ENCODE measurements at places on chromosomes 6 and 20. TPM values are rescaled to one million over a fixed set of nuclear protein-coding genes. Genes with fewer than 3 reads are reported as not detected.

CCDC170 gene
- not detected for total RNA-seq

HCRTR2 gene
- not detected for total RNA-seq

MCHR2 gene
- not detected for total RNA-seq

METTL24 gene
- not detected for total RNA-seq

CPXM1 gene
- 0.63 TPM for total RNA-seq

GHRH gene
- total RNA-seq, result not detected

SRSF12 gene
- total RNA-seq, result not detected

CASP8AP2 gene
- total RNA-seq, result 25.6 TPM

DNA sequence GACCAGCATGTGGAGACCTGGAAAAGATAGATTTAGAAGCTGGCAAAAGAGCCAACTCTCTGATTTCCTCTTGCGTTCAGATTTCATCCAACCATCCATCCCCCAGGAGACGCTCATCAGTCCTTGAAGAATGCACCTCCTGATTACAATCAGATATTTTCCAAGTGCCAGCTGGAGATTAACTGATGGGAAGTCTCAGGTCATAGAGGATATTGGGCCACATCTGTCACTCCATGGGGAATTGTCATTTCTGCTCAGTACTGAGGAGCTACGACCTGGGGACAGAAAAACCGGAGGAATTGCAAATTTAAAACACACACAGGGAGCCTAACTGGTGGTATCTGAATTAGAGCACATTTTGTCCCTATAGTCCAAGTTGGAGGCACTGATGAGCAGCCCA lies 496.2 kb upstream of the SULF2 start:
- H3K4me1 ChIP-seq, result no peaks in the 10 kb centered on the region
- peaks cover 27% of the 10 kb centered on the region for H3K27me3 ChIP-seq
- ATAC-seq, result no peak

DNA sequence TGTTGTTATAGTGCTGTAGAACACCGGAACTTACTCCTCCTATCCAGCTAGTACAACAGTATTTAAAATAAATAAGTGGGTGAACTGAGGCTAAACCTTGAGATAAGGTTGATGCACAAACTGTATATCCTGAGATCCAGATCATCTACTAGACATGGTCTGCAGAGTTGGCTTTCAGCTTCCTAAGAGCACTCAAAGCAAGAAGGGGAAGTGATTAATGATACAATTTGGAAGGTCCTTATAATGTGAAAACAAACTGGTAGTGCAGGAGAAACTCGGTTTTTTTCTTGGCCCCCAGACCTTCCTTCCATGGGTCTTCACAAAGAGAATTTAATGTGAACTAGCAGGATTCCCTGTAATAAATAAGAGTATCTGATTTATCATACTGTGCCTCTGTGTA lies 27.4 kb upstream of the RREB1 start:
- no peak for ATAC-seq
- no peak overlapping the region for H3K4me3 ChIP-seq
- no peak overlapping the region for H3K27ac ChIP-seq

DNA sequence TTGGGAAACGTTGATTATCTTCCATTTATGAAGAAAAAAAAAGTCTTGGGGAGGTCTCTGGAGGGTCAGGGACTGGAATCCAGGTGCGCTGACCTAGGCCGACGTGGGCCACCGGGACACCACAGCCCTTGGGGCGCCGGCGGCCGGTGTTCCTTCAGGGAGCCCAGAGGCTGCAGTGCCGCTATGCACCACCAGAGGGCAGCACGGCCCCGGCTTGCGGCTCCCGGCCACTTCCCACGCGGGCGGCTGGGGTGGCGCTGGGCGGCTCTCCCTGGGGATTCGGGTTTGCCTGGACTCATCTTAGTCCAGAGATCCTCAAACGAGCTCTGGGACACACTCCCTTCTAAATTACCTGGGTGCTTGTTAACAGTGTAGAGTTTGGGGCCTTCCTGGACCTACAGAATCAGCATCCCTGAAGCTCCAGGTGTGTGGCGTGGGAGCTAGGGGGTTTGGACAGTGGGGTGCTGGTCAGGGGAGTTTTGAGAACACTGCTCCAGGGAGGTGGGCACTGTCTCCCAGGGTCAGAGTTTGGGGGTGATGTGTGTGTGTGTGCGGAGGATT lies 23.0 kb upstream of the GTSF1L start:
- peaks cover 21% of the 10 kb centered on the region for H3K4me1 ChIP-seq
- peak overlapping the region; percentile 88 for H3K27ac ChIP-seq
- H3K4me3 ChIP-seq, result peak overlapping the region; percentile 46
- H3K36me3 ChIP-seq, result no peaks in the 10 kb centered on the region

DNA sequence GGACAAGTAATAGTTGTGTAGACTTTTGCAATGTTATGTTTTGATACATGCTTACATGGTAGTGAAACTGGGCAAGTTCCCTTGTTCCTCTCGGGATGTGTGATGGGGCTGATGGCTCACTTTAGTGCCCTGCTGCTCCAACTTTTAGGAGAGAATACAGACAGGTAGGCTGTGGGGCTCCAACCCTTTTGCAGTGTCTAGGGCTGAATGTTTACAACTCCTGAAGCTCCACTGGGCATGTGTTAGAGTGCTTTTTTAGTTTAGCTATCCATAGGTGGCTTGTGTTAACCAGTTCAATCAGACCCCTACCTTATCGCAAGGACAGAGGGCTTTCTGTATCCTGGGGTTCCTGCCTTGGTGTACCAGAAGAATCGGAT lies 33.8 kb downstream of the SERPINB6 start:
- ATAC-seq, result no peak
- H3K4me3 ChIP-seq, result peak overlapping the region; percentile 73
- peaks cover 38% of the 10 kb centered on the region for H3K4me1 ChIP-seq
- peaks cover 7% of the 10 kb centered on the region for H3K36me3 ChIP-seq
- peak overlapping the region; percentile 88 for H3K27ac ChIP-seq
- H3K27me3 ChIP-seq, result peaks cover under 1% of the 10 kb centered on the region

- no peaks in the 10 kb centered on the region for H3K36me3 ChIP-seq
- H3K27ac ChIP-seq, result no peak overlapping the region
- no peak overlapping the region for H3K4me3 ChIP-seq
- peaks cover 20% of the 10 kb centered on the region for H3K27me3 ChIP-seq
- no peaks in the 10 kb centered on the region for H3K4me1 ChIP-seq
Observed at GRCh38 chr6:22149501-22150367, 147.1 kb downstream of the PRL start.

DNA sequence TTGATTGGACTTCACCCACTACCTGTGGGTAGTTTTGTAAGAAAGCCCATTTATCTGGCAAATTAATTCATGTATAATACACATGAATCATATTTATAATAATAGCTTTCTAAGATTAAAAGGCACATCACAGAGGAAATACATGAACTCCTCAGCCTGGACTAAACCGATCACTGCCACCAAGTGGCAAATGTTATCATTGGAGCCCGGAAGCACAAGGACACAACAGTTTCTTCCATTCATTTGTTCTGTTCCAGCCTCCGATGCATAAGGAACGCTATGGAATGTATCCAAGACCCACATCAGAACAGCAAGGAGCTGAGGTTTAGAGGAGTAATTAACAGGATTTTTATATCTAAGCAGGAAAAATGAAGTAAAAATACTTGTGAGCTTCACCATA lies 13.9 kb upstream of the IPCEF1 start:
- no peaks in the 10 kb centered on the region for H3K36me3 ChIP-seq
- H3K4me1 ChIP-seq, result no peaks in the 10 kb centered on the region
- no peak overlapping the region for H3K27ac ChIP-seq
- ATAC-seq, result no peak
- H3K4me3 ChIP-seq, result no peak overlapping the region
- peaks cover 3% of the 10 kb centered on the region for H3K27me3 ChIP-seq

GRCh38 chr6:137299681-137300080 lies 80.5 kb upstream of the IFNGR1 start:
- no peak overlapping the region for H3K27ac ChIP-seq
- H3K4me3 ChIP-seq, result no peak overlapping the region
- H3K36me3 ChIP-seq, result no peaks in the 10 kb centered on the region
- no peaks in the 10 kb centered on the region for H3K4me1 ChIP-seq
- H3K27me3 ChIP-seq, result peaks cover 5% of the 10 kb centered on the region

DNA sequence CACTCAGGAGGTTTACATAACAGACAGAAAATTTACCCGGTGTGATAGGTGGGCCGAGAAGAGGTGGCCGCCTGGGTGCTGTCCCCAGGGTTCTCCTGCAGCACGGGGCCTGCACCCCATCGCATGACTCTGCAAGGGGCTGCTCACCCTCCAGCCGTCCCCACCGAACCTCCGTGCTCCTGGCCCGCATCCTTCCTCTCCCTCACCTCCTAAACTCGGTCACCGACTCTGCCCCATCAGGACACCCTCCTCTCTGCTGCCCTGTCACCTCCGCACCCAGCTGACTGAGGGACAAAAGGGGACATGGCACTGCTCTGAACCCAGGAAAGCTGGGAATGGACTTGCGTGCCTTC lies 147.6 kb downstream of the SYNDIG1 start:
- H3K36me3 ChIP-seq, result no peaks in the 10 kb centered on the region
- H3K27me3 ChIP-seq, result peaks cover 24% of the 10 kb centered on the region
- H3K27ac ChIP-seq, result no peak overlapping the region
- H3K4me1 ChIP-seq, result no peaks in the 10 kb centered on the region

- H3K4me3 ChIP-seq, result no peak overlapping the region
- peaks cover 67% of the 10 kb centered on the region for H3K36me3 ChIP-seq
- H3K27ac ChIP-seq, result no peak overlapping the region
- H3K4me1 ChIP-seq, result peaks cover 10% of the 10 kb centered on the region
- no peak for ATAC-seq
- no peaks in the 10 kb centered on the region for H3K27me3 ChIP-seq
Observed at GRCh38 chr20:37759052-37759553, 65.3 kb downstream of the CTNNBL1 start.

GRCh38 chr6:43992783-43993644 lies 134.2 kb downstream of the MRPL14 start:
- H3K27ac ChIP-seq, result no peak overlapping the region
- H3K36me3 ChIP-seq, result no peaks in the 10 kb centered on the region

DNA sequence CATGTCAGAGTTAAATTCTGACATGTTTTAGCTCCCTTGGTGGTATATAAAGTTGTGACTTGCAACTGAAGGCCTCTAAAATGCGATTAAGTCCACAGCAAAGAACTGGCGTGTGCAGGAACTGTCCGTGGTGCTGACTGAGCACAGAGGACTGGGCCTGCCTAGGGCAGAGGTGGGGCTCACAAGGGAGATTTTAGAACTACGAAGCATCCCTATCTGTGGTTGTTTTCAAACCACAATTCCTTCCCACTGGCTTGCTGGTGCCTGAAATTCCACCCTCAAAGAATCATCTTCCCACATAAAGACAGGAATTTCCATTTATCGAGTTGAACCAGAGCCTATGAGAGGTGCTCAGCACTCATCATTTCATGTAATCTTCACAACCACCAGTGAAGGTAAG lies 30.1 kb downstream of the RIMS4 start:
- no peaks in the 10 kb centered on the region for H3K4me1 ChIP-seq
- H3K36me3 ChIP-seq, result no peaks in the 10 kb centered on the region
- H3K27ac ChIP-seq, result no peak overlapping the region
- H3K27me3 ChIP-seq, result peaks cover 13% of the 10 kb centered on the region

- no peak overlapping the region for H3K4me3 ChIP-seq
- H3K27me3 ChIP-seq, result no peaks in the 10 kb centered on the region
- H3K27ac ChIP-seq, result no peak overlapping the region
- no peaks in the 10 kb centered on the region for H3K36me3 ChIP-seq
Observed at GRCh38 chr20:24913076-24913628, 35.9 kb upstream of the CST7 start.

- H3K4me1 ChIP-seq, result peaks cover 12% of the 10 kb centered on the region
- no peak for ATAC-seq
- no peaks in the 10 kb centered on the region for H3K27me3 ChIP-seq
- no peaks in the 10 kb centered on the region for H3K36me3 ChIP-seq
- H3K27ac ChIP-seq, result no peak overlapping the region
Observed at GRCh38 chr6:143160439-143161220, 99.9 kb downstream of the AIG1 start.

- H3K27me3 ChIP-seq, result peaks cover 3% of the 10 kb centered on the region
- H3K4me1 ChIP-seq, result no peaks in the 10 kb centered on the region
- no peak overlapping the region for H3K4me3 ChIP-seq
- H3K27ac ChIP-seq, result no peak overlapping the region
- ATAC-seq, result no peak
- no peaks in the 10 kb centered on the region for H3K36me3 ChIP-seq
Observed at GRCh38 chr6:114449659-114450058, 106.8 kb upstream of the HS3ST5 start.

DNA sequence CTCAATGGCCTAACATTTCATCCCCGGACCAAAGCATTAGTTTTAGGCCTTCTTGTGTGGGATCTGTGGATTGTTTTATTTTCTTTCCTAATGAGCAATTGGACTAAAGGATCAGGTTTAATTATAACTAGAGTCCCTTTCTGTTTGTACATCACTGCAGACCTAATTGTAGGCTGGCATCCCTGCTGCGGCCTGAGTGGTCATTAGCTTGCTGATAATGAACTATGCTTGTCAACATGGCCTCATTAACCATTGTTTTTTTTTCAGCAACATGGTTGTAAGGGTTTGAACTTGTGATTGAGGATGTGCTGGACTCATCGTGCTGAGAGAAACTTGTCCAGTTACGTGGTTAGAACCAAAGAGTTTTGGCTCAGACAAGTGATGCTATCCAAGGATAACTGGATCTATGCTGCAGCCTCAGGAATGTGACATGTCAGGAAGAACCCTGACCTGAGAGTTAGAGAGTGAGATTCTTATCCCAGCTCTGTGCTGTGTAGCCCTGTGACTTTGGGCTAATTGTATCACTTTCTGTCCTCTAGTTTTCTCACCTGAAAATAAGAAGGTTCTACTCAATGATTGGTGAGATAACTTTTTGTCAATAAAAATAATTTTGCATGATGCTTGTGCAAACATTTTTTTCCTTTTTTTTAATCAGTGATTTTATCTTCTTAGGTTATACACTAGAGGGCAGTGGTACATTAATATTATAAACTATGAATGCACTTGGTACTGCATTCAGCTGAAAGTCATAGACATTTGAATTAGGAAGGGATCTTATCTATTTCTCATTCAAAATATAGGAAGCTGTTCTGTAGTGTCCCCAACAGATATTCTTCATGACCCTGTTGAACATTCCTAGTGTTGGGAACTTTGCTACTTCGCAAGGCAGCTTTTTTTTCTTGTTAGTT lies 140.9 kb downstream of the RNF144B start:
- ATAC-seq, result no peak
- H3K36me3 ChIP-seq, result no peaks in the 10 kb centered on the region
- H3K4me3 ChIP-seq, result no peak overlapping the region

DNA sequence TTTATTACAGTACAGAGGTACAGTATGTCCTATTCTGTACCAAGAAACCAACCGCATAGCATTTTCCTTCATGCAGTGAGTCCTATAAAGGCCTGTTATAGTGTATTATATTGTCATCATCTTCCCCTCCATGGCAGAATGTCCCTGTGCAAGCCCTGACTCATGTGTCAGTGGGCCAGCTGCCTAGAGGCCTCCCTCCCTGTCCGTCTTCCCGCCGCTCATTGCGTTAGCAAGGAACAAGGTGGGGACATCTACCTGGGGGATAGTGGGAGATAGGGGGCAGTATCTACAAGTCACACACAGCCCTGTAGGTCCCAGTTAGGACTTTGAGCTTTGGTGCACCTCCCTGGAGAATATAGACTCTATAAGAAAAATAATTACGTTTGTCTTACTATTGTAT lies 27.1 kb downstream of the ARFGEF2 start:
- H3K27me3 ChIP-seq, result no peaks in the 10 kb centered on the region
- no peaks in the 10 kb centered on the region for H3K4me1 ChIP-seq
- no peak overlapping the region for H3K4me3 ChIP-seq
- peaks cover 70% of the 10 kb centered on the region for H3K36me3 ChIP-seq
